D721Med (cell line): ENCODE measurements at places on chromosomes 2 and 18.

DNA sequence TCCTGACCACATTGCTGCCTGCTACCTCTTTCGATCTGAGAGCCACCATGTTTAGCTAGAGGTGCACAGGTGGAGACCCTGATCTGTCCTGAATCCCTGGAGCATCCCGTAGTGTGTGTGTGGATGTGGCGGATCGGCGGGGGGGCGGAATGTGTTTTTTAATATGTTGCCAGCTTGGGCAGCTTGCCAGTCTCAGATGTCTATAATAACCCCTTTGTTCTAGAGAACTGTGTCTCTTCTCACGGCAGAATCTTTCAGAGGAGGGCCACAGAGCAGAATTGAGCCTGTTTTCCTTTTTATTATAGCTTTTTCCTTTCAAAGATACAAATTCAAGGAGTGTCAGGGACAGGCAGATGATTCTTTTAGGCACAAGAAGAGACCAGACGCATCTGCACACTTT is 934.1 kb upstream of the KLHL29 start:
- no peak for DNase-seq

DNA sequence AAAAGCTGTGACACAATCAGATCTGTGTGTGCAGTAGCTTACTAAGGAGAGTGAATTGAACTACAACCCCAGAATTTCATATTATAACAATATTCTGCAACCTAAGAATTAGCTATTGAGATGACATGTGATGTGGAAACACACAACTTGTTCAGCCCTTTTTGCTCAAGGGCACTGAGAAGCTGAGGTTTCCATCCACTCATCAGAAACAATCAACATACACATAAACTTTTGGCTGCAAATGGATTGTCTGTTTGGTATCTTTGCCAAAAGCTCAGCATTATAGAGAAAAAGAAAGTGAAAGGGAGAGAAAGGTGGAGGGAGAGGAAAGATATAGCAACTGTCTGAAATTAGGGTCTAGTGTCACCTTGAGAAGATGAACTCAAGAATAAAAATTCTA is 117.2 kb upstream of the KLF7 start:
- no peak for DNase-seq

GRCh38 chr2:56357655-56358295 is 174.0 kb downstream of the CCDC85A start:
- DNase-seq, result no peak

DNA sequence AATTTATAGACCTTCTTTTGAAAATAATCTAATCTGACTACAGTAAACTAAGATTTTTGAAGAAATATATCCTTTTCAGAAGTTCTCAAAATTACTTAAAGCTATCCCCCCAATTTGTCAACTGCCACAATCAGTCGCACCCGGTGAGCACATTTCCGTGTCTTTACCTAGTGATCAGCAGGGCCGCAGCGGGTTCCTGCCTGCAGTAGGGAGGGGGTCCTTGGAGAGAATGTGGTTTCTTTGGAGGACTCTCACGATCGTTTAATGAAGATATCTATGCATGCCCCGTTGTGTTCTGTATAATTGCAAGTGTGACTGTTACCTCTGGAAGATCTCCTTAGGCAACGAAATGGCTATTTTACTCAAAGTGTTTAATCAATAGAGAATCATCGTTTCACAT is 251.9 kb upstream of the RAB12 start:
- DNase-seq, result no peak

GRCh38 chr18:61435064-61435652 is 101.9 kb downstream of the CDH20 start:
- no peak for DNase-seq
